Neural crest cell (in vitro differentiated cells): ENCODE measurements at places on chromosomes 6 and 20.

- DNase-seq = no peak
Measured at GRCh38 chr6:151482290-151482689, 11.5 kb upstream of the CCDC170 start.

DNA sequence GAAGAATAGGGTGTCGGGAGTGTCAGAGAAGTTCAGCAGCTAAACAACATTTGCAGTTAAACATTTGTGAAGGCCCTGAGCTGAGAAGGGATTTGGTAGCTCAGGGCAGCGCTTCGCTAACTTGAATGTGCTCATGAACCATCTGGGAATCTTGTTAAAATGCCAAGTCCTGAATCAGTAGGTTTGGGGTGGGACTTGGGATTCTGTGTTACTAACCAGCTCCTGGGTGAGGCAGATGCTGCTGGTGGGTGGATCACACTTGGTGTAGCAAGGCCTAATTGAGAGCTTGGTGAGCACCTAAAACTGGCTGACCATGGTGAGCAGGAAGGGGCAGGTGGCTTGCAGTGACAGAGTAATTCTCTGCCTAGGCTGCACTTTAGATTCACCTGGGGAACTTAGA, 5.9 kb downstream of the PTPRA start:
- no peak for DNase-seq

GRCh38 chr20:17622086-17622850, 52.4 kb downstream of the DSTN start:
- no peak for DNase-seq

DNA sequence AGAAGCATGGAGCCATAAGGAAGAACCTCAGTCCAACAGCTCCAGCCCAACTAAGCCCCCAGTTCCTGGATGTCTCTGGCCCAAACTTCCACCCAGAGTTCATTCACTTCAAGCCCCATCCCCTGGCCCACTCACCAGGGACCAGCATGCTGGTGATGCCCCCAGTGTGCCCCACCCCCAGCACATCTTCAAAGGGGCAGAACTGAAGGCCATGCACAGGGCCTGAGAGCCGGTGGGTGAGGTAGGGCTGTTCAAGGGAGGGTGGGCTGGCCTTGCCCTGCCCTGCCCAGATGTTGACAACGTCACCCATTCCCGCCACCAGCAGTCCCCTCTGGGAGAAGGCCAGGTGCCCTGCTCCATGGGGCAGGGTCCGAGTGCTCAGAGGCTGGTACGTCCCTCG, 3.6 kb downstream of the B3GALT4 start:
- no peak for DNase-seq

GRCh38 chr6:130683761-130684517, 143.3 kb upstream of the SMLR1 start:
- no peak for DNase-seq

DNA sequence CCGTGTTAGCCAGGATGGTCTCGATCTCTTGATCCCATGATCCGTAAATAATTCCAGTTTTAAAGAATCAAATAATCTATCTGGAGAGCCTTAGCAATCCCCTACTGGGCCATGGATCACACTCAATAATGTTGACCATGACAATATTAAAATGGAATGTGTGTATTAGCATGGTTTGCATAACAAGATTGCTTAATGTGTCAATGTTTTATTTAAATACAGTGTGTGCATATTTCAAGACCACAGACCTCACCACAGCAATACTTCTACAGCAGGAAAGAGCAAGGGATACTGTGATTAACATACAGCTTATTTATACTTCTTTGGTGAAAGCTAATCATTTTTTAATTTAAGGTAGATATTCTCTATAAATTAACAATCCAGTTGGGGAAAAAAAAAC, 470.4 kb downstream of the TFAP2B start:
- no peak for DNase-seq

DNA sequence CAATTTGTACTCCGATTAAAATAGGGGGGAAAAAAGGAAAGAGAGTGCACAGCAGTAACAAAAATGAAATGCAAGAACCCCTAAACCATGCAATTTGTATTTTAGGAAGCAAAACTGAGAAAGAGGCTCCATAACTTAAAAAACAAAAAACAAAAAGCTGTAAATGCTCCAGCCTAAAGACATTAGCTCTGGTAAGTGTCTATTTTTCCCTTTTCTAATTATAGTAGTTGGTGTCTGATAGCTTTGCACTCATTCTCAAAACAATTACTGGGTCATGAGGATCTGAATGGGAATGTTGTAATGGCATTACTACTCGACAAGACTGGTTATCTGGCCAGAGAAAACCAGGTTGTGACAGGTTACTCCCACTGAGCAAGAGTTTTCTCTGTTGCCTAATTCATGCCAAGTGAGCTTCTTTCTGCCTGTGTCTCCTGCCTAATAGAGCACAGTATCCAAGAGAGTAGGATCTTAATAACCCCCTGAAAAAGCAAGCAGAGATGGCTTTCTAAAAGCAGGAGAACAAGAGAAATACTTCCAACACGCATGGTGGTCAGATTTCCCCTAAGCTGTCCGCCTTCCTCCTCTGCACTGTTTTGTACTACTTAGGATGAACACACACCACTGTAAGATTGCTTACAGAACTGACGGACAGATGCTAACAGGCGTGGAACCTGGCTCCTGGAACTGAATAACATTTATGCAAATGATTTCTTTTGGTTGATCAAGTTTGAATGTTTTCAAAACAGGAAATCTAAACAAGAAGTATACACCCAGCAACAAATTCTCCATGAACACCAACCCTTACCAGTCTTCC, 86.4 kb downstream of the FKBP5 start:
- DNase-seq = no peak

GRCh38 chr20:10447028-10447427, 11.9 kb downstream of the SLX4IP start:
- DNase-seq = no peak

- no peak for DNase-seq
Measured at GRCh38 chr6:139722530-139722929, 348.1 kb upstream of the CITED2 start.

- DNase-seq = no peak
Measured at GRCh38 chr20:33693741-33694638, 7.8 kb upstream of the E2F1 start.

GRCh38 chr6:138229072-138229471, 10.8 kb upstream of the PBOV1 start:
- DNase-seq = no peak

DNA sequence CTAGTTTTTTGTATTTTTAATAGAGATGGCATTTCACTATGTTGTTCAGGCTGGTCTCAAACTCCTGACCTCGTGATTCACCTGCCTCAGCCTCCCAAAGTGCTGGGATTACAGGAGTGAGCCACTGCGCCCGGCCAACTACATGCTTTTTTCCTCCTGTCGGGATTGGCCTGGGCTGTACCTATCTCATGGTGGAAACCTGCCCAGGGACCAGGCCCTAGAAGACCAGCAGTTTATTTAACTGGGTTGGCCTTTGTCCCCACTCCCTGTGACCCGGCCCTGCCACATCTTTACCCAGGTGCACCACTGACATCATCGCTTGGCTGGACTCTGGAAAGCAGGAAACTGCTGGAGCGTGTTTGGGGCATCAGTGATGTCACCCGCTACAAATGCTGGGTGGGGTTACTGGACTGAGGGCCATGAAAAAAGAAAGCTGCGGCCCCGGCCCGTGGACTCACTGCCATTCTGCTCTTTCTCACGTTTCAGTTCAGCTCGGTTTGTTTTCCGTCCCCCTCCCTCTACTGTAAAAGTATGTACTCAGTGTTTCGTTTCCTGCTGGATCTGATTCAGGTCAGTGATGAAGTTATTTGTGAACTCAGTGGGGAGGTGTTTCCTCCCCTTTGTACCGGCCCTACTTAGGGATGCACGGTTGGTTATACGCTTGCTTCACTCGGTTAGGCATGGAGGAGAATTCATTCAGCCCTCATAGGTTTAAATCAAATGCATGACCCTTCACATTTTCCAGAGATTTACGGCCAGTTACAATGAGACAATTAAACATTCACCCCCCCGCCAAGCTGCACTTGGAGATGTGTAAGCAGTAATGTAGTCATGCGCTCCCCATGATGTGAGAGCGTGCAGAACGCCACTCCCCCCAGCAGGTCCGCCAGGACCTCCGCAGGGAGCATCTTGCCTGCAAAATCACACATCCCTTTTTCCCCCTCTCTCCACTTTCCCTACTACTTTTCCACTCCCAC, 179.3 kb downstream of the MTHFD1L start:
- no peak for DNase-seq

DNA sequence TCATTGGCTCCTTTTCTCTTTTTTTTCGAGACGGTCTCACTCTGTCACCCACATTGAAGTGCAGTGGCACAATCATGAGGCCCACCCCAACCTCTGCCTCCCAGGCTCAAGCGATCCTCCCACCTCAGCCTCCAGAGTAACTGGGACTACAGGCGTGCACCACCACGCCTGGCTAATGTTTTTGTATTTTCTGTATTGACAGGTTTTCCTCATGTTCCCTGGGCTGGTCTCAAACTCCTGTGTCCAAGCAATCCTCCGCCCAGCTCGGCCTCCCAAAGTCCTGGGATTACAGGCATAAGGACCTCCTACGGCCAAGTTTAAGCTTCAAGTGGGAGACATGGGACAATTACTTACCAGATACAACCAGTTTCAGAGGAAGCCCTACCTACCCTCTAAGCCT, 9.4 kb upstream of the POU5F1 start:
- DNase-seq = no peak

- no peak for DNase-seq
Measured at GRCh38 chr6:11767978-11768756, 10.4 kb downstream of the ADTRP start.

GRCh38 chr6:21426841-21427490, 166.6 kb upstream of the SOX4 start:
- no peak for DNase-seq

GRCh38 chr6:16178351-16178750, 49.5 kb downstream of the MYLIP start:
- no peak for DNase-seq

GRCh38 chr6:63347599-63347998, 27.8 kb upstream of the LGSN start:
- DNase-seq = no peak

DNA sequence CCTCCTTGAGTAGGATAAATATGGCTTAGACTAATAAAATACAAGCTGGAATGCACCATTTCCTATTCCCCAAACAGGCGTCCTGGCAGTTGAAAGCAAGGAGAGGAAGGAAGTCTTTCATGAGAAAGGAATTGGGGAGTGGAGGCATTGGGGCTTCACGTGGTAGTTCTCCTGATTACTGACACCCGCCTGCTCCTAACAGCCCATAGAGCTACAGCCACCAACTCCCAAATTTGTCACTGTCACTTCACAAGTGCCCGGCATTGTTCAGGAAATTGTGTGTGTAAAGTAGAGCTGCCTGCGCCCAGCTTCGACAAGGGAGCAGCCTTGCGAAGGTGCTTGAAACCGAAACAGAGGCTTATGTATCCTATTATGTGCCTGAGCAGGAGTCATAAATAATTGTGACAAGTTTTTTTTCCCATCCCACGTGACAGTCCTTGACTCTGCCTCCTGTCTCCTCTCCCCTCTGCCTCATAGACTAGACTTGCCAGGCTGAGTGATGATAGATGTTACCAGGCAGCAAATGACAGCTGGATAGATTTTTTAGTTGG, 301.7 kb upstream of the ZFP64 start:
- no peak for DNase-seq

GRCh38 chr6:158688860-158689259, 39.0 kb downstream of the SYTL3 start:
- no peak for DNase-seq

DNA sequence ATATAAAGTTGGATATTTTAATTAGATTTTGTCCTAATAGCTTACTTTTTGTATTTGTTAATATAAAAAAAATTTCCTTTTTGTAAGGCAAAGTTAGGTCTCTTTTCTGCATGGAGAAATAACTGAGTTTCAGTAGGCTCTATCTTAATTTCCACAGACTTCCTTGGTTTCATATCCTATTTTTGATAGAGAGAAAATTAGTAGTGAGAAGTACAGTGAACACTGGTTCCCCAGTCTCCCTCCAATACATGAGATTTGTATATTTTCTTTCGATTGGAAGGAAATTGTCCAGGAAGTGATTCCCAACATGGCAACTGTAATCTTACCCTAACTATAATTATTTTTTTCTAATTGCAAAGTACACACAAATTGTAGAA, 26.4 kb downstream of the TRIM27 start:
- DNase-seq = no peak

- no peak for DNase-seq
Measured at GRCh38 chr20:39399463-39399862, 437.3 kb downstream of the DHX35 start.

GRCh38 chr6:19479551-19479950, 357.6 kb upstream of the ID4 start:
- no peak for DNase-seq

- DNase-seq = peak; percentile 53
Measured at GRCh38 chr6:39029156-39030011, 19.2 kb upstream of the GLP1R start.

DNA sequence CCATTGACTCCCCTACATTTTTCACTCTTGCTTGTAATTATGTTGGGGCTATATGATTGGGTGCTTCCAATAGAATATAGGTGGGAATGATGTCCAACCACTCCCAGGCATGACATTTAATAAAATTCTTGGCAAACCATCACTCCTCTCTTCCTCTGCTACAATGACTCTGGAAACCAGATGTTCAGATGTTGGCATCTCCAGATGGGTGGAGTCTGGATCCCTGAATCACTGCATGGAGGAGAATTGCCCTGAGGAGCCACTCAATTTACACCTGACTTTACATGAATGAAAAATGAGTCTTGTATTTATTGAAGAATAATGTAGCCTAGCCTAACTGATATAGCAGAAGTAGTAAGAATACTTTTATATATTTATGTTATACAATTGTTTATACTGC, 306.7 kb upstream of the SUPT3H start:
- DNase-seq = no peak

DNA sequence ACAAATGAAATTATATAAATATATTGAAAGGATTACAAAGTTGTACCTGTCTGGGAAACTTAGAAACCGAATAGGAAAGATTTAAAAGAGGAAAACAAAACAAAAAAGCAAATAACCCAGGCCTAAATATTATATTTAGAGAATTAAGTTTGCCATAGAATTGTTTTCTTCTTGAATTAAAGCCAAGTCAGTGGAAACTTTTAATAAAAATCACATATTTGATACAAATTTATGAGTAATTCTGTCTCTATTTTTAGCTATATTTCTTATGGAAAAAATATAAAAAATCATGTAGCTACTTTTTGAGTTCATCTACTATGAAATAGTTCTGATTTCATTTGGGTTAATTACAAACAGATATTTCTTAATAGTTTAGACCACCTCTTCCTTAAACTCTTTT, 470.2 kb upstream of the HSF2 start:
- no peak for DNase-seq

GRCh38 chr6:3850451-3851203, 1.5 kb downstream of the FAM50B start:
- no peak for DNase-seq

DNA sequence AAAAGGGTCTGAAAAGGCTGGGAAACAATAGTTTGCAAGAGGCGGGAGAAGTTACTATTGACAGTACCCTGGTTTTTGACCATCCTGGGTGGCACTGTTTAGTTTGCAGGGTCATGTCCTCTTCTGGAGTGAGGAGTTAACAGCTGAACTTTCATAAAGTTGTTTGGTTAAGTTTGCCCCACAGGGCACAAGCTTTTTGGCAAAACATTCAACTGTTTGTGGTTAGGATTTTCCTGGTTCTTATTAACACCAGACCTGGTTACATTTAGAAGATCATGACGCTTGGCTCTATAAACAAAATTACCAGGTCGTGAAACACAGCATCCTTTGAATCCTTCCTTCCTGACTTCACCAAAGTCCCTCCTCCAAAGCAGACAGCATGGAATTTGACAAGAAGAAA, 106.1 kb downstream of the RIN2 start:
- DNase-seq = no peak
